ENCODE measurements at places on chromosomes 11 and 22.

GRCh38 chr22:29142116-29142515, 63.6 kb upstream of the EMID1 start:
- no peak for DNase-seq

DNA sequence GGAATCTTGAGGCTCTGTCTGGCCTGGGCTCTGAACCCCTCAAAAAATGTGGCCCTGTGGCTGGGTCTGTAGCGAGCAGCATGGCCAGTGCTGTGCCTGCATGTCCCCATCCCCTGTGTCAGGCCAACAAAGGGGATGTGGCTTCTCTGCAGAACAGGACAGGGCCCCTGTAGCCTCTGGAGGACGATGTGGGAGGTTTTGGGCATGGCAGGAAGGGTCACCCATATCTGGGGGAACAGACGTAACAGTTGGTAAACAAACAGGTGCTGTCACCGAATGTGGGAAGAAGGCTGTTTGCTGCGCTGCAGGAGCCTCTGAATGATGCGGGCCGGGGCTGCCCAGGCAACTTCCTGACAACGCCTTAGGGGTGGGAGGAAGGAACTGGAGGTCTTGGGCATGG, 35.0 kb downstream of the LRP5 start:
- DNase-seq = no peak

DNA sequence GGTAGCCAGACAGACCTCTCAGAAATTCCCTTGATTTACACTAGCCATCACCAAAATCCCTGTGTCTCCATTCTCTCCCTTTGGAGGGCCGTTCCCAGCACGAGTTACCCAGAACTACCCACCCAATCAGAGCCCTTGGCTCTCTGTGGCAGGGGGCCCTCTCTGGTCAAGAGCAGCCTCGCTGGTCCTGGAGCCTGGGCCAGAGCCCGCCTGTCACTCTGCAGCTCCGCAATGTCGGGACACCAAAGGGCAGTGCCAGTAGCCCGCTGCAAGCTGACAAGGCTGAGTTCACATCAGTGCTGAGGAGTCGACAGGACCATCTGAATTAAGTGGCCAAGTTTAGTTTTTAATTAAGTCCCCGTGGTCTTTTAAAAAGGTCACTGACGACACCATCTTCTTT, 241.6 kb downstream of the ST3GAL4 start:
- DNase-seq = no peak

DNA sequence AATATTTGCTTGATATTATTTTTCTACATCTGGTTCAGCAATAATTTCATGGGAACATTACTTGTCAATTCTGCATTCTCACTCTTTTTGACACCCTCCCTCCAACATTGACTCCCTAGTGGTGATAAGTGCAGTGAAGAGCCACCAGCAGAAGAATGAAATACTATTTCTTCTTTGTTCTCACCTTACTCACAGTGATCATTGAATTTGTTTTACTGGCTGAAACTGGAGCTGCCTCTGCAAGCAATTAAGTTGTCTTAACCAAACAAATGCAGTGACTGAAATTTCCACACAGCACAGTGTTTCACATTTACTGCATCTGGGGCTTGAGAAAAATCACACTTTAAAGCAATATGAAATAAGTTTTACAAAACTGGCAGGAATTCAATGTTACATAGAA, 189.8 kb downstream of the JRKL start:
- no peak for DNase-seq

DNA sequence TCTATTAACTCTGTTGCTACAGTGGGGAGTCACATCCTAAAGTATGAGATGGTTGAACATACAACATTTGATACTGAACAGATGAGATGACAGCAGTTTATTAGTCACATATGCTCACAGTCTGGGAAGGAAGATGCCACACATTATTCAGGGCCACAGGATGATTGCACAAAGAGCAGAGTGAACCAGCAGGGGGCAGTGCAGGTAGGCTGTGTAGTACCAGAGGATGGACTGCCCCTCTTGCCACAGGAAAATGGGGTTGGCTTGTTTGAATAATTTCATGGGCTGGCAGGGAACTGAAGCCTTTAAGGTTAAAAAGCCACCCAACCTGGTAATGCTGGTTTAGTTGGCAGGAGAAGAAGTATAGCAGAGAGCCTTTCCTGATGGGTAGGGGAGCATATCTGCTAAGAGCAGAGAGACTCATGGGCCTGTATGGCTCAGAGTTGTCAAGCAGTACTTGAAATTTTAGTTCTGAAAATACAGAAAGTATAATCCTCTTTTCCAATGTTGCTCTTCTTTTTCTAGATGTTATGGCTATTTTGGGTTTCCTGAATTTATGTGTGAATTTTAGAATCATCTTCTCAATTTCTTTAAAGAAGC, 180.4 kb upstream of the B3GAT1 start:
- DNase-seq = peak; percentile 71
